ENCODE measurements at places on chromosomes 13 and 19.

GRCh38 chr13:32247887-32248286 is 67.3 kb downstream of the ZAR1L start:
- H3K27me3 ChIP-seq = no peaks in the 10 kb centered on the region
- no peak overlapping the region for H3K4me3 ChIP-seq
- no peak for DNase-seq

DNA sequence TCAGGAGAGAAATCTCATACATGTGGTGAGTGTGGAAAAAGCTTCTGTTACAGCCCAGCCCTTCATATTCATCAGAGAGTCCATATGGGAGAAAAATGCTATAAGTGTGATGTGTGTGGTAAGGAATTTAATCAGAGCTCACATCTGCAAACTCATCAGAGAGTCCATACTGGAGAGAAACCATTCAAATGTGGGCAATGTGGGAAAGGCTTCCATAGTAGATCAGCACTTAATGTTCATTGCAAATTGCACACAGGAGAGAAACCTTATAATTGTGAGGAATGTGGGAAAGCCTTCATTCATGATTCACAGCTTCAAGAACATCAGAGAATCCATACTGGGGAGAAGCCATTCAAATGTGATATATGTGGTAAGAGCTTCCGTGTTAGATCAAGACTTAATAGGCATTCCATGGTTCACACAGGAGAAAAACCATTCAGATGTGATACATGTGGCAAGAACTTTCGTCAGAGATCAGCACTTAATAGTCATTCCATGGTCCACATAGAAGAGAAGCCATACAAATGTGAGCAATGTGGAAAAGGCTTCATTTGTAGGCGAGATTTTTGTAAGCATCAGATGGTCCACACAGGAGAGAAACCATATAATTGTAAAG is 15.2 kb downstream of the ZNF221 start:
- H3K27me3 ChIP-seq = no peaks in the 10 kb centered on the region
- H3K27ac ChIP-seq = no peak overlapping the region
- H3K4me1 ChIP-seq = no peaks in the 10 kb centered on the region
- H3K4me3 ChIP-seq = no peak overlapping the region
- peaks cover 55% of the 10 kb centered on the region for H3K36me3 ChIP-seq

DNA sequence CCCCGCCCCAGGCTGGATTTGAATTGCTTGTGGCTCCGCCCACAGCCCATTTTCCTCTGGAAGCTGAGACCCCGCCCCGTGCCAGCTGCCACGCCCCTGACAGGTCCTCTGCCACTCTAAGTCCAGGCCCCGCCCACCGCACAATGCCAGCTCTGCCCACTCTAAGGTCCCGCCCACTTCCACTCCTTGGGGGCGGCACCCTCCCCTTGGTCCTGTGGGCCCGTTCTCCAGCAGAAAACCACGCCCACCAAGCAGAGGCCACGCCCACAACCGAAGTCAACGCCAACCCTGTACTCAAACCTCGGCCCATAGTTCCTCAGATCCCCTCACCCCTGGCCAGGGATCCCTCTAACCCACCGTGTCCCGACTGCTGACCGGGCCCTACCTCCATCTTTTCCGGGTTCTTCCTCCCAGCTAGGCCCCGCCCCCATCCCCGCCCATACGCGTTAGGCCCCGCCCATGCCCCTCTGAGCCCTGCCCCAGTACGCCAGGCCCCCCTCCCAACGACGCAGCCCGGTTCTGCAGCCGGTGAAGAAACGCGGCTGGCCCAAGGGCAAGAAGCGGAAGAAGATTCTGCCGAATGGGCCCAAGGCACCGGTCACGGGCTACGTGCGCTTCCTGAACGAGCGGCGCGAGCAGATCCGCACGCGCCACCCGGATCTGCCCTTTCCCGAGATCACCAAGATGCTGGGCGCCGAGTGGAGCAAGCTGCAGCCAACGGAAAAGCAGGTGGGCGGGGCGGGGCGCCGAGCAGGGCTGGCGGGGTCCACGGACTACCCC is 1.3 kb downstream of the HMG20B start:
- H3K27ac ChIP-seq = no peak overlapping the region
- peaks cover 4% of the 10 kb centered on the region for H3K36me3 ChIP-seq
- no peaks in the 10 kb centered on the region for H3K27me3 ChIP-seq
- peaks cover 48% of the 10 kb centered on the region for H3K4me1 ChIP-seq
- DNase-seq = peak; percentile 93
- peak overlapping the region; percentile 90 for H3K4me3 ChIP-seq

DNA sequence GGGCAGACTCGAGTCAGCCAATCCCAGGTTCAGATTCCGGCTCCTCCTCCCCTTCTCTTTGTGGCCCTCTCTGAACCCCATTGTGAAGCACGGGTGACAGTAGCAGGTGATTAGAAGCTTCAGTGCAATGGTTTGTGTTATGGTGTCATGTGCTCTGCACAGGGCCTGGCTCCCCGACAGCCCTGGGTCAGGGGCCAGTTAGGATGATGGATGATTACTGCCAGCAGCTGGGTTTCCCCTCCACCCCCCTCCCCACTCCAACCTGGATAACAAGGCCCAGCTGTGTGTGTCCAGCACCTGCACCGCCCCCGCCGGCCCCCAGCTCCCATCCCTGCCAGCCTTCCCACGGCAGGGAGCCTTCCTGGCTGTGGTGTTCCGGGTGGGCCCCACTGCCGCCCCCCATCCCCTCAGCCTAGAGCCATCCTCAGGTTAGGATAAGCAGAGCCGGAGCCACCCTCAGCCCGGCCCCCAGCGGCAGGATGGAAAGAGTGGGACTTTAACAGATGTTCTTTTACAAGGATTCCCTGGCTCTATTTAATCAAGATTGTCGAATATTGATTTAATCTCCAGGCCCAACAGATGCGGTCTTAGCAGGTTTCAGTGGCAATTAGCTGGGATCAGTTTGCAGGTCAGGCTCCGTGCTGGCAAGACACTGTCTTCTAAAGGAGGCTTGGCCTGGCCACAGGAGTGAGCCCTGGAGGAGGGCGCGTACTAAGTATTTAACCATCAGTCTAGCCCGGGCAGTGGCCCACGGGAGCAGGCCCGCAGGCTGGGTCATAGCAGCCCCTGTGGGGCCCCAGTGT is 156.2 kb downstream of the SIPA1L3 start:
- peaks cover 5% of the 10 kb centered on the region for H3K4me1 ChIP-seq
- H3K27me3 ChIP-seq = no peaks in the 10 kb centered on the region
- no peak overlapping the region for H3K4me3 ChIP-seq

DNA sequence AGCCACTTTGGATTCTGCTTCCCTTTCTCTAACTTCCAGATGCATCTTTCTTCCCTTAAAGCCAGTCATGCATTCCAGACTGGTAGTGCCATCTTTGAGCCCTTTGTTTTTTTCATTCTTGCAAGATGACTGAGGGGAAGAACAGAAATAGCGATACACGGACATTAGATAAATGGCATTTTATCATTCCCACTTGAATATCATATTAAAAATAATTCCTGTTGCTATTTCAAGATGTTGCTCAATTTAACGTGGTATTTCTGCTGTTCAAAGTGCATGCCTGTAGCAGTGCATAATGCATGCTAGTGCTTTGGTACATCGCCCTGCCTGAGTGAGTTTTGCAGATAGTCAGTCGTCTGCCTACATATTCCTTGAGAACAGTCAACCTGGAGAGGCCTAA is 140.6 kb upstream of the FRY start:
- H3K4me1 ChIP-seq = peaks cover 21% of the 10 kb centered on the region
- no peak overlapping the region for H3K27ac ChIP-seq
- H3K36me3 ChIP-seq = no peaks in the 10 kb centered on the region

- no peaks in the 10 kb centered on the region for H3K27me3 ChIP-seq
- DNase-seq = no peak
- H3K4me1 ChIP-seq = peaks cover 23% of the 10 kb centered on the region
- H3K4me3 ChIP-seq = no peak overlapping the region
- peaks cover 41% of the 10 kb centered on the region for H3K36me3 ChIP-seq
- H3K27ac ChIP-seq = no peak overlapping the region
Measured at GRCh38 chr13:113548778-113549621, 35.6 kb upstream of the TFDP1 start.

DNA sequence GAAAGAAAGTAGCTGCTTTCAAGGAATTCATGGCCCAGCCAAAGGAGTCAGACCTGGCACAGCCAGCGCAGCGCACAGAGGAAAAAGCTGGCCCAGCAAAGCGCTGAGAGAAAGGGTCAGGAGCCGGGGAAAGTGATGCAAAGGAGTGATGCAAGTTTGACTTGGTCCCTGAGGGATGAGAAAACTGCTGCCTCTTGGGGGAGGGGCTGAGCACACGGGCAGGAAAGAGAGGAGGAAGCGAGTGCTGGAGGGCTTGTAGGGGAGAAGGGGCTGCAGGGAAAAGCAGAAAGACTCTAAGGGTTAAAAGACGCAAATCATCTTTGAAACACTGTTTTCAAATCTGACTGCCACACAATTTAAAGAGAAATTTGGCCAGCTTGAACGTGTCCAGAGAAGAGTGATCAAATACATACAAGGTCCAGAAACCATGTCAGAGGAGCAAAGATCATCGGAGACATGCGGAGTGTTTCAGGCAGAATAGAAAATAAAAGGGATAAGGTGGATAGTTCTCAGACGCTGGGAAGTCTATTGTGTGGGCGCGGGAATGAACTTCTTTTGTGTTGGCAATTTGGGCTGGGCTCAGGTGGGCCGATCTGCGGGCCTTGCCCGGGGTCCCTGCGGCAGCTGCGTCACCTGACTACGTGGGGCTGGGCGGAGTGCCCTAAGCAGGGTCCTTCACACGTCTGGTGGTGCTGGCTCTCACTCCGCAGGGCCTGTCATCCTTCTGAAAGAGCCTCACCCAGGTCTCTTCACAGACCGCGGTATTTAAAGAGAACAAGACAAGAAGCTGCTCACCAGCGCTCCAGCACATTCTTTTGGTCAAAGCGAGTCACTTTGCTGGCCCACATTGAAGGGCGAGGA is 18.1 kb downstream of the N4BP2L1 start:
- no peaks in the 10 kb centered on the region for H3K4me1 ChIP-seq
- H3K27ac ChIP-seq = no peak overlapping the region
- no peak for DNase-seq
- peak overlapping the region; percentile 26 for H3K4me3 ChIP-seq
- no peaks in the 10 kb centered on the region for H3K27me3 ChIP-seq
- peaks cover 13% of the 10 kb centered on the region for H3K36me3 ChIP-seq

Measured in suprapubic skin (tissue), 4 donors.